ENCODE measurements at places on chromosomes 7 and 10. TPM values are rescaled to one million over a fixed set of nuclear protein-coding genes. Genes with fewer than 3 reads are reported as not detected.

GRCh38 chr7:47610506-47611044 lies 28.7 kb upstream of the TNS3 start:
- H3K4me3 ChIP-seq = no peak overlapping the region
- H3K36me3 ChIP-seq = no peaks in the 10 kb centered on the region
- no peaks in the 10 kb centered on the region for H3K27me3 ChIP-seq
- H3K4me1 ChIP-seq = peaks cover 47% of the 10 kb centered on the region

GRCh38 chr10:65911151-65911835 lies 1014.5 kb upstream of the LRRTM3 start:
- no peak overlapping the region for H3K27ac ChIP-seq
- H3K27me3 ChIP-seq = no peaks in the 10 kb centered on the region
- DNase-seq = no peak
- H3K4me1 ChIP-seq = peaks cover 17% of the 10 kb centered on the region
- H3K4me3 ChIP-seq = no peak overlapping the region

DNA sequence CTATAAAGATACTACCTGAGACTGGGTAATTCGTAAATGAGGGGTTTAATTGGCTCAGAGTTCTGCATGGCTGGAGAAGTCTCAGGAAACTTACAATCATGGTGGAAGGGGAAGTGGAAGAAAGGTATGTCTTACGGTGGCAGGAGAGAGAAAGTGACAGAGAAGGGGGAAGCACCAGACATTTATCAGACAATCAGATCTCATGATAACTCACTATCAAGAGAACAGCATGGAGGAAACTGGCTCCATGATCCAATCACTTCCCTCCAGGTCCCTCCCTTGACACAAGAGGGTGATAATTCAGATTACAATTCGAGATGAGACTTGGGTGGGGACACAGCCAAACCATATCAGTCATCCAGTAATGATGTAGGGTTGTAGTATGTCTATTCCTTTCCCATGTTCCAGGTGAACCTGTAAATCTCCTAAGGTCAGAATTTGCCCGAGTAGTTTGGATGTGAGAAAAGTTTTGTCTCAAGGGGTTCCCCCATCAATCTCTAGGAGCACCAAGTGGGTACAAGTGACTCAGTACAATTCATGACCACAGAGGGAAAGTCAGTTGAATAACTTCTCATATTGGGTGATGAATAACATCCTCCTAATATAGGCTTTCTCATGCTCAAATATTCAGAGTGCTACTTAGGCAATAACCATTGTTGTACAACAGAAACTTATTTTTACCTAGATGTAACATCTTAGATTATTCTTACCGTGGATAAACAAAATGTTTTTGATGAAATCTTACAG lies 39.7 kb upstream of the MTPN start:
- DNase-seq = no peak
- no peaks in the 10 kb centered on the region for H3K4me1 ChIP-seq
- no peak overlapping the region for H3K27ac ChIP-seq
- no peak overlapping the region for H3K4me3 ChIP-seq

DNA sequence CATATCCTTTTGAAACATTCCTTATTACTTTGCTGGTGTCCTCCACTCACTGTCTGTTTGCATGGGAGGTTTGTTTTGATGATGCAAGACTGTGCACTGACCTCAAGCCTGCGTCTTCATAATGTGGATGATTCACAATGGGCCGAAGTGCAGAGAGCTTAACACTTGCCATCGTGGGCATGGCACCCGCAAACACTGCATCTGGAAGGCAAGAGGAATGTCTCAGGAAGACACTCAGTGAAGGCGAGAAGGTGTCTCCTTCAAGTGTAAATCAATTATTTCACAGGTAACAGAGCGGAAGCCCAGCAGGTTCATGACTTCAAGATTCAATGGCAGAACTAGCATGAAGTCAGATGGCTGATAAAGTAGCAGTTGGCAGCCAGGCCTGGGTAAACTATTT lies 98.1 kb downstream of the DPY19L1 start:
- H3K27ac ChIP-seq = no peak overlapping the region
- H3K27me3 ChIP-seq = no peaks in the 10 kb centered on the region
- no peaks in the 10 kb centered on the region for H3K4me1 ChIP-seq
- no peaks in the 10 kb centered on the region for H3K36me3 ChIP-seq
- no peak overlapping the region for H3K4me3 ChIP-seq
- no peak for DNase-seq

DNA sequence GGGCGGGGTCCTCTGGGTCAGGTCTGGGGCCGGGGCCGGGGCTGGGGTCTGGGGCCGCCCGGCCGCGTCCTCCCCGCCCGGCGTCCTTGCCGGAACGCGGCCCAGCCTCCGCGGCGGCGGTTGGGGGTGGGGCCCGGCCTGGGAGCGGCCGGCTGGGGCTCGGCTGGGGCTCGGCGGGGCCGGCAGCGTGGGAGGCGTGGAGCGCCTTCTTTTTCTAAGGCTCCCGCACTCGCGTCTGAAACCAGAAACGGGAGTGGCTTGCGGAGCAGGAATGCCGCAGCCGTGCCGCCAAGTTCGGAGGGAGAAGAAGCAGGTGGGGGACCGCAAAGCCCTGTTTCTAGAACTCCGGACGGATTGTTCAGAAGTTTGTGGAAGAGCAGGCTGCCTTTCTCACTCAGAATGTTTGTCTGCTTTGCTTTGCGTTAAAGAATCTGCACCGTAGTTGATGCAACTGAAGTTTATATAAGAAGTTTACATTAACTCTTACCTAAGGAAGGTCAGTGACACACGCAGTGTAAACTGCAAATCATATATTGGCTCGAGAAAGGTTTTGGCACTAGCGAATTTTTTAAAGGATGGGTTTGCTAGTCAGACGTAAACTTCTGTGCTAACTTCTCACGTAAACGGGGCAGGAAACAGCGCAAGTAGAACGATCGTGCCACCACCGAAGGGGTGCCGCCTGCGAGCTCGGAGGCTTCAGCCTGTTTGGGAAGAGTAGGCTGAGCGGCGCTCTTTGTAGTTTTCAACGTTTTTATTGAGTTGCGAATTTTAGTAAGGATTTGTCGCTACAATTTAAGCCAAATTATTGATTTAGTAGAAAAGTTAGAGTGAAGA lies 729 bp downstream of the DNAJB6 start:
- peak; percentile 83 for DNase-seq
- no peaks in the 10 kb centered on the region for H3K36me3 ChIP-seq
- peak overlapping the region; percentile 80 for H3K4me3 ChIP-seq
- no peaks in the 10 kb centered on the region for H3K27me3 ChIP-seq
- peak overlapping the region; percentile 91 for H3K27ac ChIP-seq
- peaks cover 6% of the 10 kb centered on the region for H3K4me1 ChIP-seq

GRCh38 chr7:93622036-93623033 lies 47.8 kb upstream of the CALCR start:
- H3K4me3 ChIP-seq = no peak overlapping the region
- no peaks in the 10 kb centered on the region for H3K27me3 ChIP-seq
- H3K36me3 ChIP-seq = no peaks in the 10 kb centered on the region
- H3K27ac ChIP-seq = no peak overlapping the region
- peak; percentile 40 for DNase-seq

GRCh38 chr10:20128811-20129210 lies 312.6 kb downstream of the PLXDC2 start:
- no peak overlapping the region for H3K27ac ChIP-seq
- no peaks in the 10 kb centered on the region for H3K36me3 ChIP-seq
- H3K4me3 ChIP-seq = no peak overlapping the region
- no peaks in the 10 kb centered on the region for H3K4me1 ChIP-seq

DNA sequence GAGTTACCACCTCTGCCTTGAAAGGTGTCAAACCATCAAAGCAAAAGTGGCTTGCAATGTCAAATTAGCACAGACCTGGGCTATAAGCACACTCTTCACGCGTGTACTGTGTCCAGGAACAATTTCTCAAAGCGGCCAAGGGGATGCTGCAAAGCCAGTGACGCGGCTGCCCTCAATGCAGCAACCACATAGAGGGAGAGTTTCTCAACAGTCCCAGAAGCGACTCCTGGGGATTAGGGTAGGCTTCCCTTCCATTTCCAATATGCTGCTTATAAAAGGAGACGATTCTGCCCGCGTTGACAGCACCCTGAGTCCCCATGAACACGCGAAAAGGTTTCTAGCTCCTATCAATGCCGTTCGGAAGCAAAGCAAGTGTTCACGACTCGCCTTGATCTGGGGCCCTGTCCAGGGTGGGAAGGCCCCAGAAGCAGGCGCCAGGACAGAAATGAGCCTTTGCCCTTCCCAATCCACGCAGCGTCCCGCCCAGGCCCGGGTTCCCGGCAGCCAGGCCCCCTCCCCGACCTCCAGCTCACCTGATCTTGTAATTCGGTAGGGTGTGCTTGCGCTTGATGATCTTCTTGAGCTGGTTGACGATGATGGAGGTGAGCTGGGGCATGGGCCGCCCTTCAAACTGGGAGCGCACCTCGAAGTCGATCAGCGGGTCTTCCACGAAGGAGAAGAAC lies 1.3 kb downstream of the PDZD8 start:
- H3K4me3 ChIP-seq = peak overlapping the region; percentile 86
- peak overlapping the region; percentile 90 for H3K27ac ChIP-seq
- H3K36me3 ChIP-seq = peaks cover 2% of the 10 kb centered on the region
- peaks cover 17% of the 10 kb centered on the region for H3K4me1 ChIP-seq
- no peaks in the 10 kb centered on the region for H3K27me3 ChIP-seq

DNA sequence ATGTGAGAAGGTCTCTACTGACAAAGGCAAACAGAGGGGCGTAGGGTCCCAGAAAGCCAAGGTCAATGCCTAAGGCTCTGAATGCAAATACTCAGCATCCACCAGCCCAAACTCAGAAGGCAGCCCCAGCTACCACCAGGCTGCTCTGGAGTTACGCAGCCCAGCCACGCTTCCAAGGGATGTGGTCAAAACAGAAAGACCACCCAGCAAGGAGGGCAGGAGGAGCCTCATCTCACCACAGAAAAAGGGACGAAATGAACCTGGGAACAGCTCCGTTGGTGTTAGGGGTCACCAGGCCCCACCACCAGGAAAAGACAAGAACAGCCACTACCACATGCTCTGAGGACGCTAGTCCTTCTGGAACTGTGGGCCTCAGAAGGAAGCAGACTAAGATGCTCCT lies 65.1 kb downstream of the CTBP2 start:
- H3K4me3 ChIP-seq = no peak overlapping the region
- H3K4me1 ChIP-seq = no peaks in the 10 kb centered on the region
- H3K27me3 ChIP-seq = no peaks in the 10 kb centered on the region
- no peak for DNase-seq
- H3K27ac ChIP-seq = no peak overlapping the region

DNA sequence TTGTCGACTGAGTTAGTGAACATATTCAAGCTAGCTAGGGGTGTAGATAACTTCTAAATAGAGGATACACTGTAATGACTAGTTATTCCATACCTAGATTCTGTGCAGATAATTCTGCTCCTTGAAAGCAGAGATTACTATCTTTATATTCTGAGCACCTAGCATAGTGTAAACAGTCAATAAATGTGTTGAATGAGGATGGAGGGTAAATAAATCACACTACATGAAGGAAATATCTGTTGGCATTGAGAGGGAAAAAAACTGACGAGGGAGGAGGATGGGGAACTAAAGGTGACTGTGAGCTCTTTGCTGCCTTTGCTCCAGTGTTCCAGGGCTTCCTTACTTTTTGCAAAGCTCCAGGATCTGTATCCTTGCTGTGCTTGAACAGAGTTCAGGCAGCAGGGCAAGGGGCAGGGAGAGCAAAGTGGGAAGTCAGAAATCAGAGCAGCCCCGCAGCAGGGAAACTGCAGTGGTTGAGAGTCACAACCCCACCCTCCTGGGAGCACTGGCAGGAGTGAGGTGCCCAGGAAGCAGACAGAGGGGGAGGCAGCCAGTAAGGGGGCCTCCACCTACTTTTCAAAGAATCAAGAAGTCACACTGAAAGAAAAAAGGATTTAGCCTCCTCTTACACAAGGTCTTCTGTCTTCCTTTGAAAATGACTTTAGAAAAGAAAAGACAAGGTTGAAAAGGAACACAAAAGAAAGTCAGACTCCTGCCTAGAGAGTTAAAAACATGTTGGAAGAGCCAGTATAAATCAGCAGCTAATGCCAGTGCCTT lies 71.8 kb upstream of the LRRN3 start:
- no peak overlapping the region for H3K27ac ChIP-seq
- H3K4me3 ChIP-seq = no peak overlapping the region
- DNase-seq = no peak
- no peaks in the 10 kb centered on the region for H3K27me3 ChIP-seq

- peak overlapping the region; percentile 15 for H3K27ac ChIP-seq
- peak; percentile 32 for DNase-seq
- H3K4me1 ChIP-seq = no peaks in the 10 kb centered on the region
- no peak overlapping the region for H3K4me3 ChIP-seq
- no peaks in the 10 kb centered on the region for H3K27me3 ChIP-seq
- peaks cover 10% of the 10 kb centered on the region for H3K36me3 ChIP-seq
Observed at GRCh38 chr10:73840403-73841060, 29.1 kb upstream of the NDST2 start.

DNA sequence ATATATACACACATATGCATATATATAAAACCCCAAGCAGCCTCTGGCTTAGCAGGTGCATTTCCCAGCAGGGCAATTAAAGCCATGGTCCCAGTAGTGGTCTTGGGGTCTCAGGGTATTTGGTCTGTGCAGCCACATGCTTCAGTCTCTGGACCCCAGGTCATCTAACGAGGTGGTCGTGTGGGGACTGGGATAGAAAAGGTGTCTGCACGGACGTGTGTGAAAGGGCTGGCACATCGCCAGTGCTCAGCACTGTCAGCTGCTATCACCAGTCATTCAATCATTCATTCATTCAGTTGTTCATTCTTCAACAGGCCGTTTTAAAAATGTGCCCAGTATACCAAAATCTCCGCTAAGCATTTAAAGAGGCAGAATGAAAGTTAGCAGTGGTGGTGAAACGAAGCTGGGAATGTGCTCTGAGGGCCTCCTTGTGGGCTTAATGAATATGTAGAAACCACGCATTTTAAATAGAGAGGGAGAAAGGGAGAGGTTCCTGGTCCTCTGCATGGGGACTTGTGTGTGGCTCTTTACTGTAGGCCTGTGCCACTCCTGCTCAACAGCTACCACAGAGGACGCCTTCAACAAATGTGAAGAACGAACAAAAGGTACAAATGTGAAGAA lies 170.4 kb downstream of the EGFR start:
- H3K27ac ChIP-seq = peak overlapping the region; percentile 78
- no peak for DNase-seq
- H3K27me3 ChIP-seq = no peaks in the 10 kb centered on the region
- peak overlapping the region; percentile 20 for H3K4me3 ChIP-seq
- H3K4me1 ChIP-seq = peaks cover 66% of the 10 kb centered on the region

DNA sequence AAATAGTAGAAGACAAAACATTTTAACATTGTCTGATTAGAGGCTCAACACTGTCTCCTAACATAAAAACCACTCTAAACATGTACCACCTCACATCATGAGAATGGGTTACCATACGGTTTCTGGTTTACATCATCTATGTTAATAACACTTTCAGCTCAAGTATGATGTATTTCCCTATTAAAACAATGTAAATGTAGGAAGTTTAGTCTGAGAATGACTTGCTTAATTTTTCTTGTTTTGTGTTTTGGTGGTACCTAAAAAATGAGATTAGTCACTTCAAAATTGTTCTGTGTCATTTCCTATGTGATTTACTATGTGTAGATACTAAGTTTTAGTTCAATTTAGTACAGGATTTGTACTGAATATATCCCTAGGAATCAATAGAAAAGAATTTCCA lies 195.8 kb upstream of the SEMA3C start:
- no peak overlapping the region for H3K4me3 ChIP-seq
- H3K4me1 ChIP-seq = no peaks in the 10 kb centered on the region
- H3K27ac ChIP-seq = no peak overlapping the region
- no peak for DNase-seq
- no peaks in the 10 kb centered on the region for H3K36me3 ChIP-seq

The SLIT1 gene
- total RNA-seq = 0.42 TPM

The HOXA4 gene
- 4.8 TPM for total RNA-seq

The ARHGAP22 gene
- 13.5 TPM for total RNA-seq
